ENCODE measurements at places on chromosomes 3 and 15.

DNA sequence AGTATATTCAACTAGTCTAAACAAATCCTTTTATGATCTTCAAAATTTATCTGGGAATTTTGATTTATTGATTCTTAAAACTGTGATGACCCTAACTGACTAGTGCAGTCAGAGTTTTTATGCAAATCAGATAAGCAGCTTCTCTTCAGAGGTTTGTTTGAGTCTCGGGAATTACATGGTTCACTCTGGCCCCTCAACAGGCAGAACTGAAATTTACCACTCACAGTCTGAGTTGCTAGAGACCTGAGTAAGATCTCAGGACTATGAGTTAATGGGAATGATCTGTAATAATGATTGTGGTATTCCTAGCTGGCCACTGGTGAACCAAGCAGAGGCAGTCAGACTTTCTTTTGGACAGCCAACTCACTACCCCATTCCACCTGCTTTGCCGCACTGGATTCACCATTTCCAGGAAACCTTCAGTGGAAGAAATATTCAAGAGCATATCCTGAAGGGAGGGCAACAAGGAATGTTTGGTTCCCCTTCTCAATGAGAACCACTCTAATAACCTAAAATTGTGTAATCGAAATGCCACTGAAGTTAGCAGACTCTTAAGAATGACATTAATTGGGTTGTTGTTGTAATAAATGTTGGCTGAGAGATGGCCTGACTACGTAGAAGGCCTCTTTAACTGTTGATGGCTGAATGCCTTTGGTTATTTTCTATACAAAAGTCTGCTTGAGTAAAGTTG lies 11.5 kb upstream of the DNAJC13 start:
- no peak for DNase-seq

- no peak for DNase-seq
Measured at GRCh38 chr3:4418156-4418555, 48.9 kb downstream of the SUMF1 start.

DNA sequence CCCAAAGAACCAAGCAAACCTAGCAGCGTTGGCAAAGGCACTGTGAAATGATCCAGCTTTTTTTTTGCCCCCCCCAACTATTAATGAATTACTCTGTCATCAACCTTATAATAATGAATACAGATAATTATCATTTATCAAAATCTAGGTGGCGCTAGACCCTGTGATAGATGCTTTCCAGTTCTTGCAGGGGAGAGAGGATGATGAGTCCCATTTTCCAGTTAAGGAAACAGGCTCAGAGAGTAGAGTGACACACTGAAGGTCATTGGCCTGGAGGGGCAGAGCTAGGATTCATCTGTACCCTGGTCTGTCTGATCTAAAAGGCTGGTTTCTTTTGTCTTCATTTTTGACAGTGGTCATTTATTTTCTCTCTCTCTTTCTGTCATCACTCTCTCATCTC lies 5.0 kb downstream of the ACOX2 start:
- peak; percentile 27 for DNase-seq

DNA sequence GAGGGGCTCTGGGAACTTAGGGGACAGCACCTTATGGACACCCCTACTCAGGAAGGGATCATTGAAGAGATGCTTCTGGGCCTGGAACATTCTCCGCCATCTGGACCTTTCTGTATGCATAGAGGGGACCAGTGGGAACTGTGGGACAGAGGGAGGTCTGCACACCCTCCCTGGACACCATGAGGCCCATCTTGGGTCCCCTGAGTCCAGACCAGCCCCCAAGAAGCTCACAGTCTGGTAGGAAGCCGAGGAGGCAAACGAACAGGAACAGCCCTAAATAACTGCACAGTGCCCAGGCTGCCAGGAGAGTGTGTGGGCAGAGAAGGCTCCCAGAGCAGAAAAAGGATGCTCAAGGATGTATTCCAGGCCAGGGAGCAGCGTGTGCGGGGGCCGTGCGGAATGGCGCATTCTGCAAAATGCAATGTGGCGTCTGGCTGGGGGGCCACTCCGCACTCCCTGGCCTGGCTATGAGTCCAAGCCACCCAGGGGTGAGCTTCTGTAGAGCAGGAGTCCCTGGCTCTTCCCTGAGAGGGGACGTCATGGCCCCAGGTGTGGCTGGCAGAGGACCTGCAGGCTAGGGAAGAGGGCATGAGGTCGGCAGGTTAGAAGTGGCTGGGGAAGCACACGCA lies 24.5 kb upstream of the KLF13 start:
- DNase-seq = no peak

GRCh38 chr3:167032267-167032876 lies 347.7 kb downstream of the ZBBX start:
- peak; percentile 3 for DNase-seq

- DNase-seq = no peak
Measured at GRCh38 chr3:47054412-47054811, 74.9 kb downstream of the NBEAL2 start.

DNA sequence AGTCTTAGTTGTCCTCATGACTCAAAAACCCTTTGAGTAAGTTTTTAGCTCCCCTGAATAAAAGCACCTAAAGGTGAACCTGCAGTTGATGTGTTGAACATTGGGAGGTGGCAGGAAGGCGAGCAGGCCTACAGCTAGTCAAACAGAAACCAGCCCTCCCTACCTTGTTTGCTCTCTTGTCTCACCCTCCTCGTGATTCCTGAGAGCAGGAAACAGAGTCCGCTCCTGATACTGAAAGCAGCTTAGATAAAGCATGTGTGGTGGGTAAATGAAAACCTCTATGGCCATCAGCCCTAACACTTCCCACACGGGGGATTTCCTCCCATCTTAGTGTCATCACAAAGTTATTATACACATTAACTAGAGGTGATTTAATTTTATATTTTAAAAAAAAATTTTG lies 21.8 kb upstream of the CLDN18 start:
- no peak for DNase-seq

DNA sequence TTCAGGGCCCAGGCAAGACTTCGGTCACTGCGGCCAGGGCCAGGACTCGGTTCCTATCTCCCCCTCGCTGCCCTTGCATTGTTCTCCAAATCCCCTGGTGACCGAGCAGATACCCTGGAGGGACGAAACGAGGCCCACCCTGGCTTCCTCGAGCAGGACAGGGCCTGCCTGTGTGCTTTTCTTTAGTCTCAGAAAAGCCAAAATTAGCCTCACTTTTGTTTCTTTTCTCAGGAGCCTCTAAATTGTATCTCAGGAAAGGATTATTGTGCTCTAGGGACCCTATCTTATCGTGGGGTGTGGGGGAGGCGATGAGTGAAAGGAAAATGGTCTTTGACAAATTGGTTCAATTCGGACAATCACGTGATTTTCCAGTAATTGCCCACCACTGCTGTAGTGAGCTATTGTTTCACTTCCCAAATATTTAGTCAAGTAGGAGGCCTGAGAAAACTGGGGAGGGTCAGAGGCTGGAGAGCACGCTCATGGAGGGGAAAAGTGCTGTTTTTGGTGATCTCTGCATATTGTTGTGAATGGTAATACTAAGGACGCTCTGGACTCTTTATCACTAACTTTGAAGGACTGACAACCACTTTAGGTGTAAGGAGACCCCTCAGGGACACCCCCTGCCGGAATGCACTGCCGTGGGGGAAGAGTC lies 61.6 kb downstream of the TMEM44 start:
- DNase-seq = no peak

DNA sequence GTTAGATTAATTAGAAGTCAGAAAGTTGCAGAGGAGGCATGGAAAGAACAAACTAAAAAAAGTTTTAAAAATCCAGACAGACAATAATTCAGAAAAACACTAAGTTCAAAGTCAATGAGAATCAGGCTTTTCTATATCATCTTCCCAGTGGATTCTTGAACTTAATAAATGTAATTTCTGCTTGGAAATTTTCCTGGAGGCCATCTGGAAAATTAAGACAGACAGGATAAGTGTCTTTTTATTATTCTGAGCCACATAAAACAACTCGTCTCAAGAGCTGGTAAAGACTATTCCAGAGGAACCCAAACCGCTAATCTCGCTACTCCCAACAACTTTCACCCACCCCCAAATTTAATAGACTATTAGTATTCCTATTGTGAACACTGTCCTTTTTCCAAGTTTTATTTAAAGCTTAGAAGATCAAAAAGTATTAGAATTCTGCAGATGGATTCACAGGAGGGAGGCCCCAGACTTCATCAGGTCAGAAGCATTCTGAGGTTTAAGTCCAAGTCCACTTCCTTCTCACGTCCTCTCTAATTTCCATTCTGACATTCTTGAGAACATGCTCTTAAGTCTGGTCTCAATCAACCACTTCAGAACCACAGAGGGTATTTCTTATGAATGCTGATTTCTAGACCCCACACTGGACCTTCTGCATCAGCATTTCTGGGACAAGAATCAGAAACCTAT lies 61.3 kb downstream of the ERC2 start:
- no peak for DNase-seq

GRCh38 chr15:101244036-101244781 lies 7.6 kb downstream of the CHSY1 start:
- DNase-seq = peak; percentile 24

DNA sequence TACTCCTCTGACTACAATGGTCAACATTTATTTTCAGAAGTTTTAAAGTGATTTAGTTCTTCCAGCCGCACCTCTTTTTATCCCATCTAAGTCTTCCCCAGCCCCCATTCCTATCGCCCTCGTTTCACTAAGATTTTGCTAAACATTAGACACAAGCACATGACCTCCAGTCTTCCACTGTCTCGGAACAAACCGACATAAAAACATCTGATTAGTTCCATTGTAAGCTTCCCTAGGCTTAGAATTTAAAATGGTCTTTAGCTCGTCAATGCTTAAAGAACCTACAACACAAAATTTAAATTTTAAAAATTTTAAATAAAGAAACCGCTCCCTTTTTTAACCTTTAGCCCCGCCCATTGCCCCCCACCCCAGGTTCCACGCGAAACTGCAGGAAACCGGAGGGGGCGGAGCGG lies 284 bp upstream of the TSC22D2 start:
- DNase-seq = no peak

All from HFFc6 (cell line).